Memory B cell (primary cell): ENCODE measurements at places on chromosomes 2 and 18.

- DNase-seq: peak; percentile 29
These were observed 54.5 kb downstream of the SCN2A start for GRCh38 chr2:165293440-165294420.

DNA sequence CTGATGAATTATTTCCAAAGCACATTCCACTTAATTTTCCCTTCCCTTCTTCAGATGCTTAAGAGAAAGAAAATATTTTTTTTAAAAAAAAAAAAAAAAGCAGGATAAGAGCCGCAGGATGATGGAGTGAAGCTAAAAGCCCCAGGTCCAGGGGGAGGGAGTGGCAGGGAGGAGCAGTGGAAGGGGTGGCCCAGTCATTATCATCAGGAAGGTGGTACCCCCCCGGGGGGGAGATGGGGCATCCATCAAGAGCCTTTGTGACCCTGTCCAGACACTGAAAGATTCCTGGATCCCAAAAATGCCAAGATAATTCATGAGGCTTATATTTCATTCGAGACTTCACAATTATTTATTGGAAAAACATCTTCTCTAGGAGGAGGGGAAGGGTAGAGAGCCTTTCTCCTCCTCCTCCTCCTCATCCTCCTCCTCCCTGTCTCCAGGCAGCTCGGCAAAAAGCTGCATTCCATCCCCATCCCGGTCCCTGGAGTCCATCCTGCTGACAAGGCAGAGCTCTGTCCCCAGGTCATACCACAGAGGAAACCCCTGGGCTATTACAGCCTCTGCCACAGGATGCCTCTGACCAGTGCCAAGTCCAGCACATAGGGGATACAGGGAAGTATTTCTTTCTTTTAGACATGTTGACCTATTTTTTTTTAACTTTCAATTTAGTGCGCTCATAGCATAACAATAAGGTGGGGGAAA lies 125.3 kb downstream of the TWIST2 start:
- no peak for DNase-seq

- DNase-seq: peak; percentile 47
These were observed 62.2 kb upstream of the PMAIP1 start for GRCh38 chr18:59837586-59837985.

- DNase-seq: no peak
These were observed 96.1 kb upstream of the PIK3C3 start for GRCh38 chr18:41858761-41859555.

DNA sequence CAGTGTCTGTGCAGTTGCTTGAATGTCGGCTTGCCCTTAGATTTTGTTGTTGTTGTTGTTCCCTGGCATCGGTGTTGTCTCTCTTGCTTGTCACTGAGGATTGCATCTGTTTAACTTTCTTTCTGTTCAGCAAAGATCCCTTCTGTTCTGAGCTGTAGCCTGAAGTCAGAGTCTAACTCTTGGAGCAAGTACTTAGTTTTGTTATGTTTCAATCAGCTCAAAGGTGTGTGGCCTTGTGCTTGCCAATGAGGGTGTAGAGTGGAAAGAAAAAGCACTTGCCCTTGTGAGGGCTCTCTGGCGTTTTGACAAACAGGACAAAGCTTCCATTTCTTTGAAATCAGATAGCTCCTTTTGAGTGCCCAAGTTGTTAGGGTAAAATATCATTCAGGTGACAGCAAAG lies 757.1 kb upstream of the CDH7 start:
- no peak for DNase-seq

- no peak for DNase-seq
These were observed 251.1 kb upstream of the PIK3C3 start for GRCh38 chr18:41703744-41704530.

- DNase-seq: no peak
These were observed 278.3 kb downstream of the NAPG start for GRCh38 chr18:10804126-10804525.

DNA sequence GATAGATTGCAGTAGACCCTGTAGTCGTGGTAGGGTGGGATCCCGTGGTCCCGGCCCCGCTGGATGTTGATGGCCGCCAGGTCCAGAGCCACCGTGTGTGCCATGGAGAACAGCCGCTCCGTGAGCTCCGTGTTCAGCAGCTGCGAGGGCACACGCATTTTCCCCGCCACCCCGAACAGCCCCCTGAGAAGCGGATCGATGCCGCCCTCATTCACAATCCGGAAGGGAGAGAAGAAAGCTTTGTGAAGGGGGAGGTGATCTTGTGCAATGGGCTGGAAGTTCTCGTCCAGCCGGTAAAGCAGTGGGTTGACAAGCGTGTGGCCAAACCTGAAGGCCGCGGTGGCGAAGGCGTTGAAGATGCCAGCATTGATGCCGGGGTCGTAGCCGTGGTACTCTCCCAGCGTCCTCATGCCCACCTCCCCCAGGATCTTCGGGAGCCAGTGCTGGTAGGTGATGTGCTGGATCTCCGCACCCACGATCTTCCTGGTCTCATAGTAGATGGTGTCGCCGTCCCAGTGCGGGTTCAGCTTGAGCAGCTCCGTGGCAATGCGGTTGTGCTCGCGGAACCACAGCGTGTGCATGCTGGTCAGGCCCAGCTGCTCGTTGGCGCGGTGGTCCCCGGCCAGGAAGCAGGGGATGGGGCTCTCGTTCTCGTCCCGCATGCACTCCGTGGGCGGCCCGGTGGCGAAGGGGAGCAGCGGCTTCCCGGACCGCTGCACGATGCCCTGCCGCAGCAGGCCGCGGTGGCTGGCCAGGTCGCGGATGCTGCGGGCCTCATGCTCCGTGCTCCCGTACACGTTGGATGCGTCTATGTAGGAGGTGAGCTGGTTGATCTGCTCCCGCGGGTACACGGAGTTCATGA lies 95.8 kb downstream of the PXDN start:
- no peak for DNase-seq

DNA sequence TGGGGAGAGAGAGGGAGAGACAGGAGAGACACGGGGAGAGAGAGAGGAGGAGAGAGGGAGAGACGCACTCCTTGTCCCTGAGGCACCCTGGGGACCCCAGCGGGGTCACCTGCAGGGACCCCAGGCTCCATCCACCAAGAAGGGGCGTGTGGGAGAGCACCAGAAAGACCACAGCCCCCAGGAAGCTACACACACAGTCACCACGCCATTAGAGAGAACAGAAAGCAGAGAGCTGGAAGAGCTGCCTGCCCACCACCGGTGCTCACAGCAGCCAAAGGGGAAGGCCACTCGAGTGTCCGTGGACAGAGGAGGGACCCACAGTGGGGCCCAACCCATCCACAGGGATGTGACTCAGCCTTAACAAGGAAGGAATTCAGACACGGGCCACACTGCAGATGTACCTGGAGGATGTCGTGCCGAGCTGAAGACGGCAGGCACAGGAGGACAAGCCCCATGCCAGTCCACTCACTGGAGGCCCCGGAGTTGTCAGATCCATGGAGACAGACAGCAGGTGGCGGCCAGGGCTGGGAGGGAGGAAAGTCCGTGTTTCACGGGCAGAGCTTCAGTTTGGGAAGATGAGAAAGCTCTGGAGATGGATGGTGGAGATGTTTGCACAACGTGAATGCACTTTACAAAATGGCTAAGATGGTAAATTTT lies 11.5 kb upstream of the NFATC1 start:
- no peak for DNase-seq

DNA sequence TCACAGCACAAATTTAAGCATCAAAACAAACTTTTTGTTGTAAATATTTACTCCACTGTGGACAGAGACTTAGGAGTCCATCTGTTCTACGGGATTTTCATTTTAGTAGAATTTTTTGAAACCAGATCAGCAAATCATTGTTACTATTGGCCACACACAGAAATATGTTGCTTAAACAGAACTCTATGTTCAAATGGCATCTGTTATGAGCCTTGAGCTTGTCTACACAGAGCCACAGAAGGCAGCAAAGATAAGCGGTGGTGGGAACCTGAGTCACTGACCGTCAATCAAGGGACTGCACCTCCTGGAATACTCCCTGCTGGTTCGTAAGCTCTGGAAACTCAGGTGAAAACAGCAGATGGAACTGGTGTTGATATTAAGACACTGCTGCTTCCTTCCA lies 156.8 kb downstream of the TMEM200C start:
- no peak for DNase-seq

- DNase-seq: no peak
These were observed 259.1 kb downstream of the STK39 start for GRCh38 chr2:167988296-167988695.

DNA sequence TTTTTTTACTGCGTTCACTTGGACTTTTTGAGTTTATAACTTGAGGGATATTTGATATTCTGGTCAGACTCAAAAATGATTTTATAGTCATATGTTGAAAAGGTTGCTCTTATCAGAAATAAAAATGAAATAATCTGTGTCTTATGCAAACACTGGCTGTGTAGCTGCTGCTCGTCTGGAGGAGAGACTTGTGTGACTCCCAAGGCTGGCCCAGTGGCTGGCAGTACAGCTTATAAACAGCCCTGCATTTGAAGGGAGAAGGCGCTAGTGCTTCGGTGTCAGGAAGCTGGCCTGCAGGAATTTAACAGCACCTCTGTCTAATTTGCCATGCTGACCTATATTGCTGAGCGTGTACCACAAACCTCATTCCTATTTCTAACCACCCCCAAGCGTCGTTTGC lies 74.5 kb downstream of the ASAP2 start:
- no peak for DNase-seq
